ENCODE measurements at places on chromosomes 1 and 21. TPM values are rescaled to one million over a fixed set of nuclear protein-coding genes. Genes with fewer than 3 reads are reported as not detected.

- H3K27ac ChIP-seq = peak overlapping the region; percentile 97
- peaks cover 37% of the 10 kb centered on the region for H3K4me1 ChIP-seq
- no peaks in the 10 kb centered on the region for H3K27me3 ChIP-seq
- H3K4me3 ChIP-seq = peak overlapping the region; percentile 97
Observed at GRCh38 chr1:113811156-113811887, 954 bp downstream of the RSBN1 start.

GRCh38 chr1:225602590-225603206 is 50.2 kb downstream of the ENAH start:
- DNase-seq = no peak
- H3K27me3 ChIP-seq = no peaks in the 10 kb centered on the region
- no peak overlapping the region for H3K27ac ChIP-seq

- no peak for DNase-seq
- H3K36me3 ChIP-seq = no peaks in the 10 kb centered on the region
- no peaks in the 10 kb centered on the region for H3K27me3 ChIP-seq
- peaks cover 10% of the 10 kb centered on the region for H3K4me1 ChIP-seq
- H3K27ac ChIP-seq = no peak overlapping the region
Observed at GRCh38 chr1:150778409-150778808, 12.8 kb upstream of the CTSS start.

DNA sequence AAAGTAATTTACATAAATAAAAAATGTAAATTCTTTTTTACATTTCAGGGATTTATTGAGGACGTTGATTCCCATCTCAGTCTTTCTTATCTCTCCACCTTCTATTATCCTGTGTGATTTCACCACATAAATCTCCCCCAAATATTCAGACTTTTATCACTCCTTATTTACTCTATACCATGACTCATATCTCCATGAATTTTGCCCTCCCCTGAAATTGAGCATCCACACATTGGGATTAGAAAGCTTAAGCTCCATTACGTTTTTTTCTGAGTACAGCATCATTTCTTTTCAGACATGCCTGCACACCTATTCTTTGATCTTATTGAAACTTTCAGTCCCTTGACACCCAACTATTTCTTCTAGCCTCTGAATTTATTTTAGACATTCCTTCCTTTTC is 111.2 kb downstream of the IFI44 start:
- H3K4me1 ChIP-seq = no peaks in the 10 kb centered on the region
- no peak overlapping the region for H3K27ac ChIP-seq

GRCh38 chr1:118085365-118085764 is 99.7 kb downstream of the SPAG17 start:
- peaks cover 8% of the 10 kb centered on the region for H3K27me3 ChIP-seq
- H3K36me3 ChIP-seq = no peaks in the 10 kb centered on the region
- peaks cover 4% of the 10 kb centered on the region for H3K4me1 ChIP-seq
- H3K27ac ChIP-seq = no peak overlapping the region
- no peak for DNase-seq

- no peak overlapping the region for H3K27ac ChIP-seq
- no peaks in the 10 kb centered on the region for H3K27me3 ChIP-seq
- H3K4me3 ChIP-seq = no peak overlapping the region
- DNase-seq = no peak
- H3K4me1 ChIP-seq = no peaks in the 10 kb centered on the region
Observed at GRCh38 chr1:104100115-104100514, 350.4 kb downstream of the AMY1C start.

DNA sequence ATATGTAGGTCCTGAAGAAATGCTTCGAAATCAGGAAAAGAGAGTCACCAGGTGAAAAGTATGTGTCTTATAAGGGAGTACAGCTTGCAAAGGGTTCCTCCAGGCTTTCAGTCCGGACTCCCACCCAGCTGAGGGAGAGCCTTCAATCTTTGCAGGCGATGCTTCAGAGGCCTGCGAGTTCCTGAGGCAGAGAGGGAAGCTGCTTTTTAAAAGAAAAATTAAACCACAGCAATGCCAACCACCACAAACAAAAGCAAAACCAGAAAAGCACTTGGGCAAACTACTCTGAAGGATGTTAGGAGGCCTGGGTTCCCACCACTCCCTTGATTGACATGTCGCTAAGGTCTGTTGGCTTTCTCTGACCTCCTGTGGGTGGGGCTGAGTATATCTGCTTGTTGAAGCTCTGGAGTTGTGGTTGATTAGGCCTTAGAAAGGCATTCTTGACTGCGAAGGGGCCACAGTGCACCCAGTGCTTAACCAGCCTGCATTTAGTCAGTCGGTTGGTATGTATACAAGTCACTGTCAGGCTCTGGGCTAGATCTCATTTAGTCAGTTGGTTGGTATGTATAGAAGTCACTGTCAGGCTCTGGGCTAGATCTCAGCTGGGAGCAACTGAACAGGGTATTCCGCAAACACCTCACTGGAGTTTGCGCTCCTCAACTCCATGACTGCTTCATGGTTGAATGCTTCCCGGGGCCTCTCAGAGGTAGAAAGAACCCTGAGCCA is 1.2 kb downstream of the NIPAL3 start:
- DNase-seq = peak; percentile 71
- H3K27me3 ChIP-seq = no peaks in the 10 kb centered on the region
- peaks cover 29% of the 10 kb centered on the region for H3K36me3 ChIP-seq
- peak overlapping the region; percentile 98 for H3K4me3 ChIP-seq
- H3K4me1 ChIP-seq = peaks cover 64% of the 10 kb centered on the region

- H3K4me3 ChIP-seq = no peak overlapping the region
- H3K36me3 ChIP-seq = peaks cover 23% of the 10 kb centered on the region
- no peaks in the 10 kb centered on the region for H3K4me1 ChIP-seq
Observed at GRCh38 chr1:231803353-231803752, 176.8 kb downstream of the DISC1 start.

DNA sequence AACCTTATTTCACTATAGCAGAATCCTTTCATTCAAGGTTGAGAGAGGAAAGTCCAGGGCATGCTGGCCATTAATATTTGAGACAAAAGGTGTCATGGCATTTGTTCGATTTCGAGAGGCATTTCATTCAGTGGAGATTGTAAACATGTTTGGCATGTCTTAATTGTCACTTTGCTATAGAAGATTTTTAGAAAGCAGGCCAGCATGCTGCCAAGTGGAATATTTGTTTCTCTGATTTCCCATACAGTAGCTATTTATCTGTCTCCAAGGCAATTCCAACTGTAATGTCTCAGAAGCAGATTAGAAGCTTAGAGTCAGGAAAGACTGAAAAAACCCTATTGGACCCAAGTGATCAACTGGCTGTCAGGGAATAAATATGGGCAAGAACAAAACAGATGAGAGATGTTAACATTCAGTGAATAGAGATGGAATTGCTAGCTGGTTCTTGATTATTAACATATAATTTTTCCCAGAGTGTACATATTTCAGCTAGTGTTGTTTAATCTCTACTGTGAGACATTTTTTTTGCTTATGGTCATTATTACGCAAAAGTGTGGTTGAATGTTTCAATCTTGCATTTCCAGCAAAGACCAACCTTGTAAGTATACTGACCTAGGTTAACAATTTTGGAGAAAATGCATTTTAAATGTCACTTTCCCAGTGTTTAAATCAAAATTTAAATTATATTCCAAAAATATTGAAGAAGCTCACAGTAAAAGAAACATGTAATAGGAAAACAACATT is 174.6 kb downstream of the KCNK2 start:
- H3K36me3 ChIP-seq = no peaks in the 10 kb centered on the region
- H3K4me1 ChIP-seq = no peaks in the 10 kb centered on the region
- DNase-seq = no peak
- H3K27me3 ChIP-seq = no peaks in the 10 kb centered on the region
- H3K4me3 ChIP-seq = no peak overlapping the region
- H3K27ac ChIP-seq = no peak overlapping the region

GRCh38 chr1:66413136-66413837 is 120.7 kb upstream of the SGIP1 start:
- H3K4me3 ChIP-seq = no peak overlapping the region
- DNase-seq = no peak
- peaks cover 8% of the 10 kb centered on the region for H3K36me3 ChIP-seq
- H3K27ac ChIP-seq = no peak overlapping the region

- no peaks in the 10 kb centered on the region for H3K36me3 ChIP-seq
- H3K27me3 ChIP-seq = peaks cover 14% of the 10 kb centered on the region
- H3K4me1 ChIP-seq = peaks cover 12% of the 10 kb centered on the region
- no peak overlapping the region for H3K4me3 ChIP-seq
Observed at GRCh38 chr1:66723985-66724384, 28.3 kb upstream of the DYNLT5 start.

- no peak for DNase-seq
- H3K27me3 ChIP-seq = no peaks in the 10 kb centered on the region
Observed at GRCh38 chr1:91851130-91852010, 34.6 kb downstream of the TGFBR3 start.

DNA sequence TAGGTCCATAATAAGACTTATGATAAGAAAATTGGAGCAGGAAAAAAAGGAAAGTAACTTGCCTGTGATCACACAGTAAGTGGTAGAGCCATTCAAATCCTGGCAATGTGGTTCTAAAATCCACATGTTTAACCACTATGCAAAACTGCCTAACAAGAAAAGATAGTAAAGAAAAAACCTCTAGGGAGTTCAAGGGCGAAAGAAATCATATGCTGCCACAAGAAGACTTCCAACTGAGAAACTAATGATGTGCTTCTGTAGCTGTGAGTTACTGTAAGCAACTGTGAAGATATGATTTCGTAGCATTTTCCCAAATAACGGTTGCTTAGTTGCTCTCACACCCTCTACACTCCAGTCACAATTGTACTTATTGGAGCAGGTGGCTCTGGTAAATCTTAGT is 20.9 kb upstream of the LYPLAL1 start:
- no peaks in the 10 kb centered on the region for H3K4me1 ChIP-seq
- H3K4me3 ChIP-seq = no peak overlapping the region
- H3K36me3 ChIP-seq = no peaks in the 10 kb centered on the region
- DNase-seq = no peak
- H3K27ac ChIP-seq = no peak overlapping the region
- H3K27me3 ChIP-seq = peaks cover 6% of the 10 kb centered on the region

- peaks cover 16% of the 10 kb centered on the region for H3K36me3 ChIP-seq
- H3K27me3 ChIP-seq = no peaks in the 10 kb centered on the region
- DNase-seq = no peak
- no peak overlapping the region for H3K27ac ChIP-seq
- H3K4me3 ChIP-seq = no peak overlapping the region
Observed at GRCh38 chr1:110677526-110677925, 2.8 kb upstream of the KCNA3 start.

DNA sequence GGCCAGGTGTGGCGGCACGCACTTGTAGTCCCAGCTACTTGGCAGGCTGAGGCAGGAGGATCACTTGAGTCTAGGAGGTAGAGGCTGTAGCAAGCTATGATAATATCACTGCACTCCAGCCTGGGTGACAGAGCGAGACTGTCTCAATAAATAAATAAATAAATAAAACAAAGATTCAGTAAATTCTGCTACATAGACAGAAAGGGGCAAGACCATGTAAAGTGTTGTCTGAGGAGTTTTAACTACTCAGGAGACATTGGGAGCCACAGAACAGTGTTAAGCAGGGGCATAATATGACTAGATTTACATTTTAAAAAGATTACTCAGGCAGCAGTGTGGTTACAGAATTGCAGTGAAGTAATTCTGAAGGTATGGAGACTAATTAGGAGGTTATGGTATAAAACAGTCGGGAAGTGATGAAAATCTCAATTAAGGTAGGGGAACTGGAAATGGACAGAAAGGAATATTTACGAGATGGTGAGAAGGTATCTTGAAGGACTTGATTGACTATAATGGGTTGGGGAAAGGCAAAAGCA is 94.7 kb downstream of the ATP1B1 start:
- no peaks in the 10 kb centered on the region for H3K36me3 ChIP-seq
- DNase-seq = no peak
- no peaks in the 10 kb centered on the region for H3K4me1 ChIP-seq
- no peak overlapping the region for H3K4me3 ChIP-seq
- no peak overlapping the region for H3K27ac ChIP-seq

DNA sequence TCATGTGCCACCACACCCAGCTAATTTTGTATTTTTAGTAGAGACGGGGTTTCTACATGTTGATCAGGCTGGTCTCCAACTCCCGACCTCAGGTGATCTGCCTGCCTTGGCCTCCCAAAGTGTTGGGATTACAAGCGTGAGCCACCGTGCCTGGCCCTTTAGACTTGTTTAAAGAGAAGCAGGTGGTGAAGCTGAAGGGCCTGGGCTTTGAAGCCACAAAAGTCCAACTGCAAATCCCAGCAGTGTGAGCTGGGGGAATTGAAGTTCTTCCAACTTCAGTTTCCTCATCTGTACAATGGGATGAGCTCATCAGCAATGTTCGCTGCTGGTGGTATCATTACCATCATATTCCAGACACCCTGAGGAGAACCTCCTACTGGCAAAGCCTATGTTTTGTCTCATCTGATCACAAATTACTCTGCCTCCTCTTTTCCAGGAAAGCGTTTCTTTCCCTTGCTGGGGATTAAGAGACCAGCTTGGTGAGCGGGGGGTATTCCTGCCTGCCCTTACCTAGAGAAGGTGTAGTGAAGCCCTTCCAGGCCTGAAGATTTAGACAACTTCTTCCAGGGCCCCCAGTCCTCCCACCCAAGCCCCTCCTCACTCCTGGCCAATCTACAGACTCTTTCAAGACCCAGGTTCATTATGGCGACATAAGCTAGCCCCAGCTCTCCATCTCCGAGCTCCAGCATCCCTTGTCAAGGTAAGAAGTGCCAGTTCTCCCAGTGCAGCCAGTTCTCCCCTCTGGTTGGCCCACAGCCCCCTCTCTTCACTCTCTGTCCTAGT is 2.4 kb upstream of the SHISA4 start:
- DNase-seq = no peak
- no peaks in the 10 kb centered on the region for H3K36me3 ChIP-seq
- H3K27me3 ChIP-seq = peaks cover 25% of the 10 kb centered on the region
- no peak overlapping the region for H3K4me3 ChIP-seq
- peaks cover 7% of the 10 kb centered on the region for H3K4me1 ChIP-seq

DNA sequence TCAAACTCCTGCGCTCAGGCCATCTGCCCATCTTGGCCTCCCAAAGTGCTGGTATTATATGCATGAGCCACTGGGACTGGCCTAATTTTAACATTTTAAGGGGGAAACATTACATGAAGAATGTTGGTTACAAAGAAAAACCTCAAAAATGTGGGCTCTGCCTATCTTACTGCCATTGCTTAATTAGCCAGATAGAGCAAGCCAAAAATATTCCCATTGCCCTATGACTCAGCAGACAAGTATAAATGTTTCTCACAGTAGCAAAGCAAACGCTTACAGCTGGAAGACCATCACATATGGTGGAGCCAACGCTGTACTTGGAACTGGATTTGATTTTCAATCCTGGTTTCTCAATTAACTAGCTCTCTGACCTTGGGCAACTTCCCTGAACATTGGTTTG is 502.0 kb downstream of the SMYD3 start:
- no peaks in the 10 kb centered on the region for H3K27me3 ChIP-seq
- no peak overlapping the region for H3K27ac ChIP-seq
- no peak for DNase-seq

GRCh38 chr1:58119971-58120370 is 426.6 kb downstream of the OMA1 start:
- no peak overlapping the region for H3K4me3 ChIP-seq
- no peak overlapping the region for H3K27ac ChIP-seq
- H3K4me1 ChIP-seq = no peaks in the 10 kb centered on the region
- no peaks in the 10 kb centered on the region for H3K36me3 ChIP-seq

- H3K4me3 ChIP-seq = no peak overlapping the region
- no peaks in the 10 kb centered on the region for H3K27me3 ChIP-seq
- no peak for DNase-seq
- no peak overlapping the region for H3K27ac ChIP-seq
- no peaks in the 10 kb centered on the region for H3K4me1 ChIP-seq
- H3K36me3 ChIP-seq = no peaks in the 10 kb centered on the region
Observed at GRCh38 chr21:18832950-18833349, 429.4 kb upstream of the TMPRSS15 start.

MAP7D1 gene
- 133 TPM for total RNA-seq

RBP7 gene
- total RNA-seq = not detected

RO60 gene
- total RNA-seq = 57.3 TPM

ARHGEF19 gene
- 4.9 TPM for total RNA-seq

PDPN gene
- total RNA-seq = not detected

CA6 gene
- total RNA-seq = not detected

C1QC gene
- not detected for total RNA-seq

ARHGEF16 gene
- not detected for total RNA-seq

TBX15 gene
- not detected for total RNA-seq

All from activated CD4-positive, alpha-beta T cell treated with anti-CD3 and anti-CD28 coated beads for 36 hours (primary cell).